ENCODE measurements at places on chromosomes 3 and 15.
A peak's percentile ranks its signal among the peaks of the same experiment; 100 is the strongest.

- no peak for DNase-seq
Observed at GRCh38 chr15:62573876-62574275, 408.8 kb upstream of the C2CD4B start.

DNA sequence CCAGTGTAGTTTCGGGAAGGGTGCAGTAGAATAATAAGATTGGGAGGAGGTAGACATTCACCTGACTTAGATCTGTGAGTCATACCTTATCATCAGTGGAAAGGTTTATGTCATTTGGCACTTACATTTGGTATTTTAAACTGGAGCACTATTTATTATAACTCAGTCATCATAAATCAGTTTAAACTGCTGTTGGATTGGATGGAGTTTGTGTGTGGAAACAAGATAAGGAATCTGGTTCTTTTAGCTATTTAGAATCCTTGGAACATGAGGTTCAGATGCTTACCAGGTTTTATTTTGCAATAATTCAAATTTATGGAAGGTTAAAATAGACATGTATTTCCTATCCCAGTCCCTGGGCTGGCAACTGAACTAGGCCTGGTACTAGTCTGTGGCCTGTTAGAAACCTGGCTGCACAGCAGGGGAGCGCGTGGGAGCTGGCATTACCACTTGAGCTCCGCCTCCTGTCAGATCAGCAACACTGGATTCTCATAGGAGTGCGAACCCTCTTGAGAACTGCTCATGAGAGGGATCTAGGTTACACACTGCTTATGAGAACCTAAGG lies 34.5 kb downstream of the ZFAND6 start:
- DNase-seq: no peak

- DNase-seq: no peak
Observed at GRCh38 chr15:63389902-63390670, 8.4 kb upstream of the CA12 start.

- DNase-seq: no peak
Observed at GRCh38 chr15:96264801-96265515, 65.5 kb upstream of the NR2F2 start.

DNA sequence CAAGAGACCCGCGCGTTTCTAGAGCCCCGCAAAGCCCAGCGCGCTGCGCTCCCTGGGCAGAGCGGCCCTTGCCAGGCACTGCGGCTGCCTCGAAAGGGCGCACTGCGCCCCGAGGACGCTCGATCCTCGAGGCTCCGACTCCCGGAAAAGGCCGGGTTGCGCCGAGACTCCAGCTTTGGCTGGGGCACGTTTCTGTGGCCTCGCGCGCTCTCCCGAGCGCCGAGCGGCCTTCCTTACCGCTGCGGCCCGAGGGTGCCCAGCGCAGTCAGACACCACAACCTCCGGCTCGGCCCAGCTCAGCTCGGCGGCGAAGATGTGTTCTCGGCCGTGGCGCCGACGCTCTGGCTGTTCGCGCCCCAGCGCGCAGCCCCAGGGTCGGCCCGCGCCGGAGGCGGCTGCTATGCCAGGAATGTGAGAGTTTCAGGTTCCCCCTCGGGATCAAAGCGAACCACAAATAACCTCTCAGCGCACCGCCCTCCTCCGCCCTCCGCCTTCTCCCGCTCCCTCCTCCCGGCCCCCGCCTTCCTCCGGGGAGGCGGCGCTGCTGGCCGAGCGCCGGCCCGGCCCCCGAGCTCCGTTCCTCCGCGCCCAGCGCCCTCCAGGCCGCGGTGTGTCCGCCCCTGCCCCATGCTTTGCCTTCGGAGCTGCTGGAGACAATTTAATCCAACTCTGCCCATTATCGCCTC lies at the start of gene AMOTL2:
Gene AMOTL2, minus strand, starts transcription at position 343 of the 686 bp plus-strand sequence. CDS start 3,014 bp downstream, outside the sequence.
- peak; percentile 78 for DNase-seq

- no peak for DNase-seq
Observed at GRCh38 chr3:49005998-49006397, 1.2 kb upstream of the WDR6 start.

GRCh38 chr15:88788816-88789215 lies 14.4 kb upstream of the ACAN start:
- DNase-seq: no peak

DNA sequence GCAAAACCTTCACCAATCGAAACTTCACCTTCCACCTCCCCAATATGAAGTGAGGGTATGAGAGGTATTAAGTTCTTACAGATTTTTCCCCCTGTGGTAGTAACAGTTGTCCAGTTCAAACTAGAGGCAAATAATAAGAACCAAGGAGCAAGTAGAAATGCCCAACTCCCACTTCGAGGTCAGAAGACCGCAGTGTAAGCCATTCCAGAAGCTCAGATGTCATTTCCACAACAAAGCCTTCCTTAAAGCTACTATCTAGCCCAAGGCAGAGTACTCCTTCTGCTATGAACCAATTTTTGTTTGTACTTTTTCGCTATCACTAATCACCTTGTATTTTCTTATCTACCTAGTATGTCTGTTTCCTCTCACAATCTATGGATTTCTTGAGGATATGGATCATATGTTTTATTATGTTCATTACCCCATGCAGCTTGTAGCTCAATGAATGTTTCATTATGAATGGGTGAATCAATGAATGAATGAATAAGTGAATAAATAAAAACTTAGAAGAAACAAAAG lies 235.7 kb upstream of the KCNMB2 start:
- DNase-seq: no peak

DNA sequence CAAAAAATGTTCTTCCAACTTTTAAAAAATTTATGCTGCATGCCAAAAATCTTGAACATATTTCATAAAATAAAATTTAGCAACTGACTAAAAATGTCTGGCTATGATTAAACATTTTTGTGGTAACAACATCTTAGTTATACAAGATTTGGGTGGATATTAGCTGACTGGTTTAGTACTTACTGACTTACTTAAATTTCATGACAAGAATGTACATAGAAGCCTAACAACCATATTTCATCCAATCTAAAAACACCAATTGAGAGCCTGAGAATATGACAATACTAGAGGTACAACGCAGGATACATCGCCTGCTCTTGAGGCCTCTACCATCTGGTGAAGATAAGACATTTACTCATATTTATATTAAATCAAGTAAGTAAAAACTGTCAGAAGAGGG lies 34.6 kb downstream of the GNB4 start:
- DNase-seq: no peak

DNA sequence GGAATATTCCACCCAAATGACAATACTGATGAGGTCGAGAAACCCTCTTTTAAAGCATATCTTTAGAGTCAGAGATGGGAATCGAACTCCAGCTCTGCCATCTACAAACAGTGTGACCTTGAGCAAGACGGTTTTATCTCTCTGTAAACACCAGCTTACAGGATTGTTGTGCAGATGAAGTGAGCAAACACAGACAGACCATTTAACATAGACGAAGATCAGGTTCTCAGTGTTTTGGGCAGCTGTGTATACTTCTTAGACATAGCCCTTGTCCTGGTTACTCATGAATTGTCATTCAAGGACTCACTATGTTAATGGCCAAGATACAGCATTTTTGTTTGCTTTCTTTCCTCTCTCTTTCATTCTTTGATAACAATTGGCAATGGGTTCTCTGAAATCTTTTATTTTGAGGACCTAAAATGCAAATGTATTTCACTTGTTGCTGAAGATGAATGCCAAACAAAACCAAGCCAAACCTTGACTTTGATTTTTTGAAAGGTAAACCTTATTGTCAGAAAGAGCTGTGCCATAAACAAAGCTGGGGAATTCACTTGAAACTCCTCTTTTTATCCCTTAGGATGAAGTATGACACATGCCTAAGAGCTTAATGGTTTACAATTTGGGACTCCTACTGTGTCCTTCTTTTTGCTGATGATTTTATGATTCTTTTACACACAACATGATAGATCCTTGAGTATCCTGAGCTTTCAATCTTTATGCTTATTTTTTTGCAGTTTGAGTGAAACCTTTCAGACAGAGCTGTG lies 250.0 kb upstream of the PDZRN3 start:
- DNase-seq: no peak

GRCh38 chr3:46960081-46960701 lies 16.4 kb downstream of the CCDC12 start:
- DNase-seq: no peak

- no peak for DNase-seq
Observed at GRCh38 chr15:101618851-101619614, 33.1 kb downstream of the TM2D3 start.

- DNase-seq: no peak
Observed at GRCh38 chr15:93862791-93863190, 368.6 kb upstream of the MCTP2 start.

Measured in SK-N-MC (cell line).